ENCODE measurements at places on chromosomes 4 and X. TPM values are rescaled to one million over a fixed set of nuclear protein-coding genes. Genes with fewer than 3 reads are reported as not detected.

AFF2 gene
- total RNA-seq, result 1.6 TPM

HGFAC gene
- total RNA-seq, result 65.0 TPM

DCAF4L1 gene
- under 0.01 TPM for total RNA-seq

TEX13C gene
- total RNA-seq, result not detected

SMIM10 gene
- 0.33 TPM for total RNA-seq

HERC6 gene
- 2.7 TPM for total RNA-seq

G3BP2 gene
- total RNA-seq, result 81.6 TPM

KLHL4 gene
- total RNA-seq, result 0.70 TPM

RHOXF2 gene
- not detected for total RNA-seq

MYL5 gene
- total RNA-seq, result 2.4 TPM

CDKL2 gene
- total RNA-seq, result 0.14 TPM

FRYL gene
- 79.0 TPM for total RNA-seq

SLC9B1 gene
- total RNA-seq, result 0.50 TPM

MAMLD1 gene
- total RNA-seq, result 0.59 TPM

PAGE2B gene
- total RNA-seq, result 0.28 TPM

FAM47A gene
- not detected for total RNA-seq

PHOX2B gene
- not detected for total RNA-seq

BRS3 gene
- not detected for total RNA-seq

GRIA3 gene
- total RNA-seq, result 1.5 TPM

EXOC1L gene
- total RNA-seq, result not detected

TCEANC gene
- 7.7 TPM for total RNA-seq

PITX2 gene
- total RNA-seq, result not detected

MSANTD1 gene
- 1.2 TPM for total RNA-seq

GAGE12F gene
- total RNA-seq, result not detected

MAGEB2 gene
- total RNA-seq, result not detected

RADX gene
- total RNA-seq, result 2.3 TPM

SSR4 gene
- total RNA-seq, result 150 TPM

STIM2 gene
- 11.1 TPM for total RNA-seq
